ENCODE measurements at places on chromosomes 7 and 10.

- DNase-seq = no peak
Observed at GRCh38 chr7:119630406-119630969, 642.5 kb upstream of the KCND2 start.

DNA sequence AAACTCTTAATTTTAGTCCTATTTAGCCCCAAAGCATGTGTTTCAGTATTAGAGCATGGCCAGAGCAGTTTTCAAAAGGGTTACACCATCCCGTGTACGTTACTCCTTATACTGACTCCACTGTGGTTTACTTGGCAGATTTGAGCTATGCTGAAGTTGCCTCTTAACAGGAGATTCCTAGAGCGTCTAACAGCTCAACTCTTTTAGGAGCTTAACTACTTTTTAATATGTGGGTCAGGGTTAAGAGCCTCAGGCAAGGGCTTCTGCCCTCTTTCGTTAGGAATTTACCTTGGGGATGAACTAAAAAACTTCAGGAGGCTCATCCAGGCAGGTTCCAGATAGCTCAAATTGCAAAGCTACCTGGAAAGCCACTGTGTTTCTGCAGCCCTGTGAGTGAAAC, 674.8 kb upstream of the C7orf33 start:
- DNase-seq = no peak

GRCh38 chr7:104410742-104411141, 82.3 kb downstream of the LHFPL3 start:
- DNase-seq = no peak

DNA sequence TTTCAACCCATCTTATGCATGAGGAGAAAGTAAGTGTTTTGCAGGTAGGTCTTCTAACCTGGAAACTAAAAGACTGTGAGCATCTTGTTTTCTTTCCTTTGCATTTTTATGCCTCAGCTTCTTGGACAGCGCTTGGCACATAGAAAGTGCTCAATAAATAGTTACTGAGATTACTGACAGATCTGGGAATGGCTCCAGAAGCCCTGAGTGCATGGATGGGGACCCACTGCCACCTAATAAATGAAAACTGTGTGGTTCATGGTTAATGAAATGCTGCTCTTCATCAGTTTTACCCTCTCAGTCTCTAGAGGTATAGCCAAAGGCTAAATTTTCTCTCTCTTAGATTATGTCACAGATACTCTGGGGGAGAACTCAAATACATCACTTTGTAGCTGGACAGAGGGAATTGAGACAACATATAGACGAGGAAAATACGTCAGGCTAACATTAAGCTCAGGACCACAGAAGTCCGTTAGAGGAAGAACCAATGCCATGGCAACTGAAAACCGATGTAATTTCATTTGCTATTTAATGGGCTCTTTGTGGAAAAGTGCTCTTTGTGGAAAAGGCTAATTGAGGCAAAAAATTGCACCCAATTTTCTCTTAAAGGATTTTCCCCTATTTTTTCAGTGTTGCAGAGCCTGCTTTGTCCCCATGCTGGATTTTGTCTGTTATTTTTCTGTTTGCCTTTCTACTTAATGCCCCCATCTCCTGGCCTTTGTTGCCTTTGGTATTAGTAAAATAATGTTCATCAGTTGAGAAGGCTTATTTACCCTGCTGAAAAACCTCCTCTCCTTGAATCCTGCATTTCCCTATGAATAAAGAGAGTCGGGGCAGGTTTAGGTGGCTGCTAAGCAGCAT, 17.8 kb downstream of the ASB4 start:
- DNase-seq = no peak

- DNase-seq = no peak
Observed at GRCh38 chr10:96789571-96790108, 42.5 kb upstream of the LCOR start.

DNA sequence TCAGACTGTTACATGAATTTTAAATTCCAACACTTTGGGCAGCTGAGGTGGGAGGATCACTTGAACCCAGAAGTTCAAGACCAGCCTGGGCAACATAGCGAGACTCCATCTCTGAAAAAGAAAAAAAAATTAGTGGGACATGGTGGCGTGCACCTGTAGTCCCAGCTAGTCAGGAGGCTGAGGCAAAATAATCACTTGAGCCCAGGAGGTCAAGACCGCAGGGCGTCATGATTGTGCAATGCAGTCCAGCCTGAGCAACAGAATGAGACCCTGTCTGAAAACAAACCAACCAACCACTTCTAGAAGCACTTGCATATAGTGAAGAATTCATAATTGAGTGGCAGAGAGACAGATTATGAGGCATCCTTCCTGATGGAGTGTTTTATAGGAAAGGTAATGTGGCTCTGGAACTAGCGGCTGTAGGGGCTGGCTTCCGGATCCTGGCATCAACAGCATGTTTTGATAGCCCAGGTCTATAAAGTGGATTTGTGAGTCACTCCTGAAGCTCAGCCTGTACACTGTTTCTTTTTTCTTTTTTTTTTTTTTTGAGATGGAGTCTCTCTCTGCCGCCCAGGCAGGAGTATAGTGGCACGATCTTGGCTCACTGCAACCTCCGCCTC, 40.3 kb upstream of the RSBN1L start:
- no peak for DNase-seq

DNA sequence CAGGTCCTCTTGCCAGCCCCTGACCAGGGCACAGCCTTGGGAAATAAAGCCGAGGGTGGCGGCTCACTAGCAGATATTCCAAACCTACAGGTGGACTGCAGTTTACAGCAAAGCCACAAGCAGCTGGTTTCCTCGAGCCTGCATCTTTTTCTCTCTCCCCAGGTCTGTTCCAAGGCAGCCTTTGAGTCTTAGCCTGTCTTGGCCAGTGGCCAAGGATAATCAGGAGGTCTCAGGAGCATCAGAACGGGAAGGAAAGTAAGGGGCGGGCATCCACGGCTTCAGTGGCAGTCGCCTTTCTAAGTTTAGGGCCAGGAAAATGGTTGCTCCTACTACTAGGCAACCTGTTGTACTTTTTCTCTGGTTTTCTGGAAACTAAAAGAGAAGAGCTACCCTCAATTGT, 219.7 kb upstream of the ZMIZ1 start:
- no peak for DNase-seq

- no peak for DNase-seq
Observed at GRCh38 chr10:98423691-98424120, 8.7 kb upstream of the PYROXD2 start.

DNA sequence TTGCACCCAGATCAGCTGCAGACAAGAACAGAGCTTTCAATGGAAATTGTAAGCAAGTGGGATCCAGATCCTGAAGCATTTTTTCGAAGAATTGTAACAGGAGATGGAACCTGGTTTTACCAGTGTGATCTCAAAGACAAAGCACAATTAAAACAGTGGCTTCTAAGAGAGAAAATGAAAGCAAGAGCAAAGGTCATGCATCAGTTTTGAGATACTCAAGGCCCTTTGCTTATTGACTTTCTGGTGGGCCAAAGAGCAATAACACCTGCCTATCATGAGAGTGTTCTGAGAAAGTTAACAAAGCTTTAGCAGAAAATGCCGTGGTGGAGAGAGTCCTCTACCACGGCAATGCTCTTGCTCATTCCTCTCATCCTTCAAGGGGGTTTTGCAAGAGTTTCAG, 194.8 kb downstream of the TMEM178B start:
- DNase-seq = no peak

- no peak for DNase-seq
Observed at GRCh38 chr7:118844748-118845147, 620.2 kb downstream of the ANKRD7 start.
